Pancreas (tissue), 10 donors: ENCODE measurements at places on chromosomes 12 and 14. TPM values are rescaled to one million over a fixed set of nuclear protein-coding genes. Genes with fewer than 3 reads are reported as not detected.

DNA sequence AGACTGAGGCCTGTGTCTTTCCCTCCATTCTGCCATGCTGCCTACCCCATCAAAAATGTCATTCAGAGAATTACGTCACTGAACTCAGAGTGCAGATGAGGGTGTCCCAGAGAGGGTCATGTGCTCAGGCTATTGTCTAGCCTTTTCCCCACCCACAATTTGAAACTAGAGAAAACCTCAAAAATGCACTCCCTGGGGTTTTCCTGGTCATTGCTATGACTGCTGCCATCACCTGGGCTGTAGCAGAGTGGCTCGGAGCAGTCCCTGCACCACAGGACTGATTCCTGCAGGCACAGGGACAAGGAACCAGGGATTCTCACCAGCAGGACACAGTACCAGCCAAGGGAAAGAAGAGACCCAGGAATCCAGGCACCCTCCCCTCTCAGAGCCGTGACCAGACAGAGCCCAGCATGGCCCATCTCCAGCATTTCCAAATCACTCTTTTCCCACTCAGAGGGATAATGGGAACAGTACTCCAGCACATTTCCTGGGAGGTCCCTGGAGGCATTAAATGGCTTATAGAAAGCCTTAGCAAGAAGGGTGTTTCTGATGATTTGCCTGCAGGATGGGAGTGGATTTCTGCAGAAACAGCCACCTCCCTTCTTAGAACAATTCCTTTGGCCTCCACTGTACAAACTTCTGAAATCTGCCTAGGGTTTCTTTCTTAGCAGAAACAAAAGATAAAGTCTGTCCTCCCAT lies 45.9 kb downstream of the VWF start:
- DNase-seq, result no peak

- DNase-seq, result no peak
These were observed 4.6 kb downstream of the AGAP2 start for GRCh38 chr12:57733928-57734327.

GRCh38 chr12:47782372-47782770 lies 9.3 kb downstream of the SLC48A1 start:
- DNase-seq, result no peak

DNA sequence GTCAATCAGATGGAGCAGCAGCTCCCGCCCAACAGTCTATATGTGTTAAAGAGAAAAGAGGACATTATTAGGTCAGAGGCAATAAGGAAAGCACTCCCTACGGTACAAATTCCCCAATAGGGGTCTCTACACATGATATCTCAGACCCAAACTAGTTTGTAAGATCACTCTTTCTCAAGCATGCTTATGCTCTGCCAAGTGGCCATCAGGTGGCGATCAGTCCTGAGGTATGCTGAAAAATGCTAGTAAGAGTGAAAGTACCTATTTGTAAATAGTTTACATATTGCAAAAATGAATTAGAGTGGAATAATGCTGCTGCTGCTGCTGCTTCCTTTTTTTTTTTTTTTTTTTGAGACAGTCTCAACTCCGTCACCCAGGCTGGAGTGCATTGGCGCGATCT lies 61.0 kb downstream of the CPM start:
- DNase-seq, result no peak

DNA sequence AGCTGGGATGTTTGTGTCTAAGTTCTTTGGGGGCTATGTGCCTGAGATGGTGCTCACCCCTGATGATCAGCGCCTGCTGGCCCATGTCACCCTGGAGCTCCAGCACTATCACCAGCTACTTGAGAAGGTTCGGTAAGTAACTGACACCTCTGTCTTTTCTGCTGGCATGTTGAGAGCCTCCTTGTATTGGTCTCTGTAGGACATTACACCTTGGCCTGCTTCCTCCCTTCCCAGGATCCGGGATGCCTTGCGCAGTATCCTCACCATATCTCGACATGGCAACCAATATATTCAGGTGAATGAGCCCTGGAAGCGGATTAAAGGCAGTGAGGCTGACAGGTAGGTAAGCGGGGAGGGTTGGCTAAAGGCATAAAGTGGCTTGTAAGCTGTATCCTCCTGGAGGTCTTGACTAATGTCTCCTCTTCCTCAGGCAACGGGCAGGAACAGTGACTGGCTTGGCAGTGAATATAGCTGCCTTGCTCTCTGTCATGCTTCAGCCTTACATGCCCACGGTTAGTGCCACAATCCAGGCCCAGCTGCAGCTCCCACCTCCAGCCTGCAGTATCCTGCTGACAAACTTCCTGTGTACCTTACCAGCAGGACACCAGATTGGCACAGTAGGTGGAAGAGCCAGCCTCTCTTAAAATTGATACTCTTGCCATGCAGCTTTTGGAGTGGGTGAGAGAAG lies 5.5 kb downstream of the DDIT3 start:
- no peak for DNase-seq

- DNase-seq, result no peak
These were observed 12.7 kb downstream of the SERPINA5 start for GRCh38 chr14:94593749-94594431.

GRCh38 chr14:62546862-62547474 lies 498.3 kb downstream of the KCNH5 start:
- DNase-seq, result no peak

DNA sequence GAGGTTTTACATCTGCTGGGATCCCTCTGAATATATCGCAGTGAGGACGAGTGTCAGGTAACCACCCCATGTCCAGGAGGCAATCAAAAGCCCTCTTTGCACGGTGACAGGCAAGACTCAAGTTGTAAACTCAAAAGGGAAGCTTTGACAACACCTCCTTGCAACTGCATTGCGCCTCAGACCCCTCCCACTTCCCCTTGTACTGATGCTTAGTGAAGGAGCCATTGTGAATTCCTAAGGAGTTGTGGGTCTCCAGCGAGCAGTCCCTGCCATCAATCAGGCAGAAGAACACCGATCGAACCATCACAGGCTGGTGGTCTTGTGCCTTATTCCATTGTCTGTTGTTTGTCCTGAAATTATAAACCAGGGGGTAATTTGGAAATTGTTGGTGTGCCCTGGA lies 112.6 kb downstream of the CCDC60 start:
- DNase-seq, result no peak

- no peak for DNase-seq
These were observed 465.2 kb downstream of the PCNX1 start for GRCh38 chr14:71372411-71372838.

DNA sequence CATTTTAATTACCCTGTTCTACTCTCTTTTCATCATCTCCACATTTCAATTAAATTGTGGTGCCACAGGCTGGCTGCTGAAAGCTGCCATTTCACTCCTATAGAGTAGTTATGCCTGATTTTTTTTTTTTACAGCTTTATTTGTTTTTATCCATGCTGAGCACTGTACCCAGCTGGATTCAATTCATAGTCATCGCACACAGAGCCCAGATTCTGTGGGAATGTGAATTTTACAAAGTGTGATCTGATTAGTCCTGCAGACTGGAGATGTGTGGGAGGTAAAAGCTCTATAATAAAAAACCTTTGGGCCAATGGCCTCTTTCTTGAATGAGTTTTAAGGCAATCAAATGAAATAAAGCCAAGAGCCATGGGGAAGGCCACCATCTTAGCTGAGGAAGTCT lies 190.2 kb downstream of the ANO4 start:
- no peak for DNase-seq

- DNase-seq, result no peak
These were observed 319.3 kb upstream of the NOVA1 start for GRCh38 chr14:26917086-26917485.

GRCh38 chr14:35766700-35767082 lies 42.4 kb downstream of the RALGAPA1 start:
- no peak for DNase-seq

- DNase-seq, result no peak
These were observed 75.8 kb downstream of the FRMD6 start for GRCh38 chr14:51727526-51727925.

DNA sequence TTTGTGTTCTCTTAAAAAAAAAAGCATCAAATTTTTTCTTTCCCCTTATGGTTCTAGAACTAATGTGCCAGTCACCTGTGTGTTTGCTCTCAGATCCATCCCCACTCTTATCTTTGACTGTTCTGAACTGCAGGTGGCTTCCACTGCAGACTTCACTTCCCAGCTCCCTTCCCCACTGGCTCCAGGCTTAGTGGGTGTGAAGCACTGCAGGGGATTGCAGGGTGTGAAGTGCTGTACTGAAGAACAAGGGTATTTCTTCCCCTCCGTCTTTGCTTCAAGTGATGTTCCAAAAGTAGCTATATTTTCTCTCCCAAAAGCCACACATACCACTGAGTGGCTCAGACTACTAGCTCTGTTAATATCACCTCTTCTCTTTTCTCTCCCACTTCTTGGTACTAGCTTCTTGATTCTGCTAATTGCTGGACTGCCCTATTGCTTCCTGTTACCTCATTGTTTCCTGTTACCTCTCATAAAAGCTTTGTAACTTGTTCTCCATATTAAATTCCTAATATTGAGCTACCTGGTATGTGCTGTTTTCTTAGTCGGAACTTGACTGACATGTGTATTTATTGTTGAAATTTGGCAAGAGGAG lies 115.4 kb upstream of the PRICKLE1 start:
- no peak for DNase-seq

GRCh38 chr14:24194186-24194872 lies 912 bp downstream of the TM9SF1 start:
- DNase-seq, result no peak

GRCh38 chr14:103695296-103696069 lies 19.8 kb downstream of the XRCC3 start:
- no peak for DNase-seq

- DNase-seq, result peak; percentile 69
These were observed 32.7 kb downstream of the DAD1 start for GRCh38 chr14:22556021-22556989.

- DNase-seq, result no peak
These were observed 1.7 kb upstream of the C12orf56 start for GRCh38 chr12:64392221-64392620.

GRCh38 chr14:100535287-100536120 lies 51.7 kb downstream of the BEGAIN start:
- DNase-seq, result peak; percentile 11

Gene C14orf119
- 15.8 TPM for total RNA-seq

Gene TDRD9
- total RNA-seq, result 5.6 TPM

Gene CFAP54
- total RNA-seq, result 0.21 TPM

Gene KRT77
- not detected for total RNA-seq

Gene FOXN4
- not detected for total RNA-seq
